ENCODE measurements at places on chromosomes 5 and 9.

GRCh38 chr5:132408456-132408855 lies 38.9 kb downstream of the SLC22A5 start:
- no peak for DNase-seq

- no peak for DNase-seq
Measured at GRCh38 chr5:127111112-127111511, 37.8 kb upstream of the C5orf63 start.

DNA sequence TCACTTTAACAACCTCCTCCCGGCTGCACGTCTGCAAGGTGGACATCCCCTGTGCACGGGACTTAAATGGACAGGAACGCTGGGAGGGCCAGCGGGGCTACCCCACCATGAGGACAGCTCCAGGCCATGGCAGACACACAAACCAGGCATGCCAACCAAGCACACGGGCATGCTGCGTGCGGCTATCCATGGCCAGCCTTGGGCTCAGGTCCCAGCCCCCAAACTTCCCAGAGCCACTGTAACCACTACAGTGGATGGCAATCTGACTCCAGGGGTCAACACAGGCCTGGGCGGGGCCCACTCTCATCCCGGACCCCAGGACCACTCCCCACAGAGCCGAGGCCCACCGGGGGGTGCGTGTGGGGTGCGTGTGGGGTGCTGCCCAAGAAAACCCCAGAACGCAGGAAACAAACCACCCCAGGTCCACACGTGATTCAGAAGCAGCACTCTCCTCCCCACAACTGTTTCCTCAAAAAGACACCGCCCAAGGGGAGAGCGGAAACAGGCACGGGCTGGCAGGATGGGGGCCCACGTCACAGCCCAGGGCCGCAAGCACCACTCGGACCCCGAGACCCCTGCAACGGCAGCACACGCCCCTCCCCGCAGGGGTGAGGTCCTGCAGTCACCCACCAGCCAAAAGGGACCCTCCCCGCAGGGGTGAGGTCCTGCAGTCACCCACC lies 7.4 kb downstream of the SLC12A7 start:
- DNase-seq, result no peak

DNA sequence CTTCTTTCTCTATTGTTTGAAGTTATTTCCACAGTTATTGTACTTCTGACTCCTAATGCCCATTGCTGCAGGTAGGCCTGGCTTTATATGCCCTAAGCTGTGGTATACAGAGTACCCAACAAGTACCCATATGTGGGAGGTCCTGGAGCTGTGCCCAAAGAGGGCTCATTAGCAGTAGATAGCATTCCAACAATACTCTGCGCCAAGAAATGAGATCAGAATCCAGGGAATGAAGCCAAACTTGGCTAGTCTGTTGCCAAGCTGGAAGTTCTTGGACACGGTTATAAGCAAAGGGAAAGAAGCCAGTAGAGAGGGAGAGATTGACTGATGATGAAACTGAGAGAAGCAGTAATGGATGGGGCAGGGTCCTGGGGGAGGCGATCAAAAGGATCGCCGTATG lies 29.7 kb upstream of the FAM169A start:
- DNase-seq, result peak; percentile 71

- no peak for DNase-seq
Measured at GRCh38 chr9:21856301-21857094, 54.1 kb downstream of the MTAP start.

DNA sequence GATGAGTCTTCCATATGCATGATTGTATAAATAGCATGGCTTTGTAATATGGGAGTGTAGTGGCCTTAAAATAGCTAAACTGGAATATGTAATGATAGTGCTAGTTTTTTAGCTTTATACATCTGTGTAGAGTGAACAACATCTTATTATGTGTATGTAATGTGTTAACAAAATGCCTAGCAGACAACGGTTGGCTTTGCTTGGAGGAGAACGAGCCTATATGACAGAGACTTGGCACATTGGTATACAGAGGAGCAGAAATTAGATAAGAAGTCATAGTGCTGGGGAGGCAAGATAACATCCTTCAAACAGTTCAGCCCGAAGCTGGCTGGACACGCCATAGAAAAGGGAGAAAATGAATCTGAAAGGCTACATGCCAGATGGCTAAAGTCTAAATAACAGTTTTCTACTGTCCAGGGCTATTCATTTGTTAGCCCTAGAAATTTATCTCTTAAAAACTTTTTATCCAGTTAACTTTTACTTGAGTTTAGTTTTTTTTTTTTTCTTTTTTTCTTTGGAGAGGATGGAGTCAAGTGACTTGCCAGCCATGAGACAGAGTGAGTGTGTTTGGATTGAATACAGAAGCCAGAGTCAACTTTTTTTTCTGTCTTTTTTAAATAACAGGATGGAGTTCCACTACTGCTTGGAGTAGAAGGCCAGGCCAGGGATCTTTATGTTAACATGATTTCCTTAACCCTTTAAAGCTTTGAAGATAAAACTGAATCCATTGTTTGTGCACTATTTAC lies 214.4 kb upstream of the ACTBL2 start:
- no peak for DNase-seq

DNA sequence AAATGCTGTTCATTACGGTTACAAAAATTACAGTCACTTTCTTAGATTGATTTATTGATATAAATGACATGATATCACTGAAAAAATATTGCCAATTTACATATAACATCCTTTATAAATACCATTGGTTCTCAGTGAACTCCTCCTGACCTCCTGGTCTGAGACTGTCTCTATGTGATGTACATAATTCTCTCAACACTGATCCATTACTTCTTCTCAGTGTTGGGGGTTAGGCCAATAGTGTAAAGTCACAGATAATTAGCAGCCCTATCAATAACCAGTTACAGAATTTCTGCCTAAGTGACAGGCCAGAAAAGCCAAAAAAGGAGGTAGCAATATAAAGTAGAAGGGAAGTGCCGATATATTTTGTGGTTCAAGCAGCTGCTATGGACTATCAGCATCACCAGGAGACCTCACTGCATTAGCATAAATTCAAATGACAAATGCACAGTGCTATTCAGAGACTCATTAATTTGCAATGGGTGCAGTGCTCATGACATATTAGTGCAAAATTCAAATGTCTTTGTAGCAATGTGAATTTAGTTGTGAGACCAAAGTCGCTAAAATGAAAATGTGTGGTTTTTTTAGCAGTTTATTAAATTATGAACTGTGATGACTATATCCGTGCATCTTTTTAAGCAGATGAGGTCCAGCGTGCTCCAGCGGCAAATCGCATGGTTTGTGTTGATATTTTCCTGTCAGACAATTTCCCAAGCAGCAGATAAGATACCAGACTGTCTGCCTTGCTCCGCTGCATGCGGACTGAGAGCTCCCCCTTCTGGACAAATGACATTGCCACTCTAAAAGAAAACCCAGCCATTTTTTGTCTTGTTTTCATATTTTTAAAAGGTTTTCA lies 144.6 kb downstream of the CETN3 start:
- DNase-seq, result peak; percentile 76

- DNase-seq, result no peak
Measured at GRCh38 chr5:63602971-63603370, 359.3 kb downstream of the HTR1A start.
